ENCODE measurements at places on chromosomes 6 and 20.

DNA sequence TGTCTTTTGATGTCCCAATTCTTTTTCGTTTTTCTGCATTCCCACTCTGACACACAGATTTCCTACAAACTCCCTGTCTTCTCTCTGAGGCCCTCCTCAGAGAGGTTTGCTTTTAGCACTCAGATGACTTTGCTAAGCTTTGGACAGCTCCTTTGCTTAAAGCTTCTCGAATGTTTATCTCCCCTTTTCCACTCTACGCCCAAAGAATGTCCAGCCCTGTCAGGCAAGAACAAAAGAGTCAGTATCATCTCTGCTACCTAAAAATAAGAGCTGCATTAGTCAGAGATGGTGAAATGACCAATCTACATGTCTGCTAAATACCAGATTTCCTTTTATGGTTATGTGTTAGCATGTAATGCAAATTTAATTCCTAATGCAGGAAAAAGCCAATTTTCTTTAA lies 56.8 kb downstream of the PREP start:
- DNase-seq, result no peak

DNA sequence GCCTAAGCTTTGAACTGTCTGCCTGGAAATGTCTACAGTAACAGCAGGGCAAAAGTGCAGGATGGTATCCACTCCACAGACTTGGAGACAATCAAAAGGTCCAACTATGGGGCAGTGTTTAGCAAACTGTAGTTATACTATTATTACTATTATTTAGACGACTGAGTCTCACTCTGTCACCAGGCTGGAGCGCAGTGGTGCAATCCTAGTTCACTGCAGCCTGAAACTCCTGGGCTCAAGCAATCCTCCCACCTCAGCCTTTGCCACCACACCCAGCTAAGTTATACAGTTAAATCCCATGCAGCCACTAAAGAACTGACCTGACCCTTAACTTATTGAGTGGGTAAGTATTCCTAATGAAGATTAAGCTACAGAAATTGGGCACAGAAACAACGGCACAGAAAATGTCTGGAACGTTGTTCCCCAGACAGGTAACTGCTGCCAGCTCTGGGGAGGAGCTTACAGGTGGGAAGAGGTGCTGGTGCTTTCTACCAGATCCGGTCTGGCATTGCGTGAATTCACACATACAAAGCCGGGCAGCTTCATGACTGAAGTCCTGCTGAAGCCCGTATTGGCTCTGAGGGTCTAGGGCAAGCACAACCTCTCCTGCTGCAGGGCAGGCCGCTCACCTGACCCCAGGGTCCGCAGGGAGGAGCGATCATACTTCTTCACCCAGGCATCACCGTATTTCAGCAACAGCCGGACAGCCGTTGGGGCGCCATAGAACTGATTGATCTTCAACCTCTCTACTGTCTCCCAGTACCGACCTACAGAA lies 27.0 kb upstream of the APMAP start:
- no peak for DNase-seq

DNA sequence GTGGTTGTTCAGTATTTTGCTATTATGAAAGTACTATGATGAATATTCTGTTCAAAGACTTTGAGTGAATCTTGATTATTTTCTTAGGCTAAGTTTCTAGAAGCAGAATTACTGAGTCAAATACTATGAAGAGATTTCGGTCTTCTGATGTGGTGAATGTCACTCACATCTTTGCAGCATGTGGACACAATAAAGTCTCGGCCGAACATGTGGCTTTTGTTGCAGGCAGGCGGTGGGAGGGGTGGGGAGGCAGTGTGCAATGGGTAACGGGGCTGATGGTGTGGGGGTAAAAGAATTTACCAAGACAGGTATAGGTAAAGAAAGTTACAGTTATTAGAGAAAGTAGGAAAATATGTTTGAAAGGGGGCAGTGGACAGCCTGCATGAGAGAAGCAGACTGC lies 156.4 kb upstream of the DTNBP1 start:
- DNase-seq, result no peak

GRCh38 chr6:13256266-13257001 lies 71.9 kb downstream of the TBC1D7 start:
- DNase-seq, result no peak

- no peak for DNase-seq
Observed at GRCh38 chr6:157374889-157375443, 6.0 kb upstream of the ZDHHC14 start.

All from activated gamma-delta T cell (primary cell).